ENCODE measurements at places on chromosomes 5 and 9. TPM values are rescaled to one million over a fixed set of nuclear protein-coding genes. Genes with fewer than 3 reads are reported as not detected.
A peak's percentile ranks its signal among the peaks of the same experiment; 100 is the strongest.

The DMRTA1 gene
- total RNA-seq, result 3.9 TPM

DNA sequence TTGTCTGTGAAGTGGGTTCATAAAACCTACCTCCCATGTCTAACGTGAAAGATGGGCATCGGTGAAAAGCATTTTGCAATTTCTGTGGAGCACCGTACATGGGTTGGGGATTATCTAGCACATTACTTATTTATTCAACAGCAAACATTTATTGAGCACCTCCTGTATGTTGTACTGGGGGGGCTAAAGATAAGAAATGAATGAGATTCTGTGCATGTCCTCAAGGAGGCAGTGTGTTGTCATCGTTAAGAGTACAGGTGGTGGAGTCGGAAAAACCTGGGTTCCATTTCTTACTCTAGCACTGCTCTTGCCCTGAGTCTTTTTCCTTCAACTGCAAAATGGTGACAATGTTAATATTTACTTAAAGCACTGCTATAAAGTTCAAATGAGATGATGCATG lies 30.4 kb upstream of the DENND1A start:
- no peak for DNase-seq

- no peak for DNase-seq
Measured at GRCh38 chr5:179410291-179411160, 65.3 kb upstream of the ADAMTS2 start.

DNA sequence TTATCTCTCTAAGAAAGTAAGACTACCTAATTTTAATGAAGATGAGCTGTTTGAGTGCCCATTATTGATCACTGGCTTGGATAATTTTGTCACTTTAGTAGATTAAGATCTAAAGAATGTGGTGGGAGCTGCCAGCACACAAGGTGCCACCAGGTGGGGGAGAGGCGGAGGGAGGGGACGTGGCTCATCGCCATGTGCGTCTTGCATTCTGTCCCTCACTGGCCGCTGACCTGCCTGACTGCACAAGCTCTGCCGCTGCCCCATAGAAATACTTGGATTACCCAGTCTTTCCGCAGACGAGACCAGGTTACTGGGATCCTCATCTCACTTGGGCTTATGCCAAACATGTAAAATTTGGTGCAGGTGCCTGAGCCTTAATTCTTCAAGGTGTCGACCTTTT lies 37.6 kb downstream of the RHOBTB3 start:
- DNase-seq, result no peak

- DNase-seq, result no peak
Measured at GRCh38 chr5:60510049-60510448, 189.9 kb downstream of the DEPDC1B start.

DNA sequence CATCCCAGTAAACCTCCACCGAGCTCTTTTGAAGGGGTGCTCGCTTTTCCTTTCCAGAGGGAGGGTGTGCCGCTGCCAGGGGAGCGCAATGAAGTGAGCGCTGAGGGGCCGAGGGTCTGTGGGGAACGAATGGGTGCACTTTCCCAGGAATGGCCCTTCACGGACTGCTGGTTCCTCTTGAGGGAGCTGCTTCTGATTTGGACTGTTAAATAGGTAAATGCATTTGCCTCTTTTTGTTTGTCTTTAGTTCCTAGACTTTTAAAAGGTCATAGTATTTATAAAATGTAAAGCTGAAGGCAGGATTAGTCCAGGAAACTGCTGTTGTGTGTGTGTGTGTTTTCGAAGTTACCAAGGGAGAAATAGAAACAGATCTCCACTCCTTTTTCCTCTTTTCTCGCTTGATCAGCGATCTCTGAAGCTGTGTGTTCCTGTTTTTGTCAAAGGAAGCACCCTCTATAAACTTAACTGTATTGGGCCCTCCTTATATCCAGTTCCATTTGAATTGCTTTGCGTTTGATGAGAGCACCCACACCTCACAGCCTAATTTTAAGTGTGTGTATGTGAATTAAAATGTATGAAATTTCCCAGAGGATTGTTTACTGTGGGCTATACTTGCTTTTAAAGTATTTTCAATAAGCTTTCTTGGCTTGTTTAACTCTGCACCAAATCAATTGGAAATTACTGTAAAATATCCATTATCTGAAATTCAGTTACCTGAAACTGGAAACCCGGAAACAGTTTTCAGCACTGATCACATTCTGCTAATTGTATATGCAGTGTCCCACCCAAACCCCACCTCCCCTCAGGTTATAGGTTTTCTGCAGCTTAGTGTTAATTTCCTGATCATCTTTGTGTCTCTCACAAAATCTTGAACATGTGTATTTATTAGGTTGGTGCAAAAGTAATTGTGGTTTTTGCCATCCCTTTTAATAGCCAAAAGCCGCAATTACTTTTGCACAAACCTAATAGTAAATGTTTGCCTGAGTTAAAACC lies 966 bp downstream of the SNX2 start:
- peak; percentile 18 for DNase-seq

The FRRS1L gene
- total RNA-seq, result not detected

DNA sequence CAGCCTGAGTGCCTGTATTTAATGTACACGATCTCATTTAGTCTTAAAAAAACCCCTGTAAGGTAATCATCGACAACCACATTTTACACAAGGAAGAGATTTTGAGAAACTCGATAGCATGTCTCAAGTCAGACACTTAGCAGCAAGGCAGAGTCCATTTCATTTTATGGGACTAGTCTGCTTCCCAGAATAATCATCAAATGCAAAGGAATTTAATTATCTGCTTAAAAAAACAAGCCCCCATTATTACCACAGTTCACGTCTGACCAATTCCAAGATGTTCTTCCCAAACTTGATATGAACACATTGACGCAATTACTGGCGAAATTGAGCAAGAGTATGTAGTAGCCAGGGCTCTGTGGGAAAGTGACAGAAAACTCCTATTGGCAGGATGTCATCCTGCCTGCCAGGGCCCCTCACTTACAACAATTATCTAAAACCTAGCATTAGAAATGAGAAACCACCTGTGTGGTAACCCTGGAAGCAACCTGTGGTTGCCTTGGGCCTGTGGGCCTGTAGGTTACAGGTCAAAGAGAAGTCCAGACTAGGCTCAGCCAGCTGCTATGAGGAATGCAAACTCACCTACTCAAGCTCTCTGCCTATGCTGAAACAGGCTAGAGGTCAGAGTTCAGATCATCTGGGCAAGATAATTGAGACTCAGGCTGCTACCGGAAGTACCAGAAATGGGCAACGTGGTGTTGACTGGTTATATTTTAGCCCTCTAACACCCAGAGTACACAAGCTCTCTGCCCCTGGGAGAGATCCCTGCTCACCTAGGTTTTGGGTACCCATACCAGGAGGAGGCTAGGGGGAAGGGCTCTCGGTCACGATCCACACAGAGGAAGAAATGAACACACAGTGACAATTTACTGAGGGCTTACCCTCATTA lies 1.6 kb downstream of the B4GALT1 start:
- peak; percentile 66 for DNase-seq

DNA sequence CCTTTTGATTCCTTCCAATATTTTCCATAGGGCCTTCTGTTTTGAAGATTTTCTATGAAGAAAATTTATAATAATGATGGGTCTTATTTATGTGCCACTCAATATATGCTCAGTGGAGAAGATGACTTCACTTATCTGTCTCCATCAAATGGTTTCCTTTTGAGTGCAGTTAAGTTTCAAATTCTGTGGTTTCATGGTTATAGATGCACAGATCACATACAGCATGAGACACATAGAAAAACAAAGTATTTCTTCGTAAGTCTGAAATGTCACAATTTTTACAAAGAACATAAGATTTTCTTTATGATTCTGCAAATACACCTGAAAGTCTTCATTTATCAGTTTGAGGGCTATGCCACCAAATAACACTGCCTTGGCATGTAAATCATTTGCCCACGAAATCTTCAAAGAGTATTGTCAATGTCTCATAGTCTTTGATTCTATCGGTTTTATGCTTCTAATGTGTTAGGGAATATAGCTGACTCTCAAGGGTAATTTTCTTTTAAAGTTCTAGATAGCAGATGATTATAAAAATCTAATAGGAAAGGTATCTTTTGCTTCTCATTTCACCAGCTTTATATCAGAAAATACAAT lies 14.1 kb downstream of the CFAP95 start:
- no peak for DNase-seq

DNA sequence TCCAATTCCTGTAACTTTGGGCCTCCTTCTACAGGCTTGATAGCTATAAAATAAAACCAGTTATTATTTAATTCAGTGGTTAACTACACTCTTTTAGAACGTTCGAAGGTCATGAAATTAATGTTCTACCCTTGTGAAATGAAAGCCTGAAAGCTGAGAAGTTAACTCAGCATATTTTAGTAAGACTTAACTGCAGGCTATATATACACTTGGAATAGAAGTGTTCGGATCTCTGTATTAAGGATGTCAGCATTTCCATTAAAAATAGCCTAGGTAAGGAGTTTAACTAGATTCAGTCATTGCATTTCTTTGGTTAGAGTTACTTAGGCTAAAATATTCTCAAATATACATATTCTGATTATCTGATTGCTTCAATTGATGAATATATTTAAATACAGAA lies 229.2 kb downstream of the MRPS30 start:
- no peak for DNase-seq

DNA sequence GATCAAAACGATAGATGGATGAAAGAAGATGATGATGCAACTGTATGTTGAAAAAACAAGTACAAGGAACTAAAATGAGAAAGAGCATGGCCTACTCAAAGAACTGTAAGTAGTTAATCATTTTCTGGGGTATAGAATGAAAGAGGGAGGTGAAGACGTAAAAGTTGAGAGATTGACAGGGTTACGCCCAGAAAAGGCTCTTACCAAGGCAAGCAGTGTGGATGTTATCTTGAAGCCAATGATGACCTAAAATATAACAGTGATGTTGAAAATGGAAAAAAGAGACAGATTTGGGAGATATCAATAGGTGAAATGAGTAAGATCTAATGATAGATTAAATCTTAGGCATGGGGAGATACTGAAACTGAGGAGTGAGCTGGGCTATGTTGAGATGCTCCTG lies 80.4 kb upstream of the GNAQ start:
- no peak for DNase-seq

The IFNA13 gene
- not detected for total RNA-seq

DNA sequence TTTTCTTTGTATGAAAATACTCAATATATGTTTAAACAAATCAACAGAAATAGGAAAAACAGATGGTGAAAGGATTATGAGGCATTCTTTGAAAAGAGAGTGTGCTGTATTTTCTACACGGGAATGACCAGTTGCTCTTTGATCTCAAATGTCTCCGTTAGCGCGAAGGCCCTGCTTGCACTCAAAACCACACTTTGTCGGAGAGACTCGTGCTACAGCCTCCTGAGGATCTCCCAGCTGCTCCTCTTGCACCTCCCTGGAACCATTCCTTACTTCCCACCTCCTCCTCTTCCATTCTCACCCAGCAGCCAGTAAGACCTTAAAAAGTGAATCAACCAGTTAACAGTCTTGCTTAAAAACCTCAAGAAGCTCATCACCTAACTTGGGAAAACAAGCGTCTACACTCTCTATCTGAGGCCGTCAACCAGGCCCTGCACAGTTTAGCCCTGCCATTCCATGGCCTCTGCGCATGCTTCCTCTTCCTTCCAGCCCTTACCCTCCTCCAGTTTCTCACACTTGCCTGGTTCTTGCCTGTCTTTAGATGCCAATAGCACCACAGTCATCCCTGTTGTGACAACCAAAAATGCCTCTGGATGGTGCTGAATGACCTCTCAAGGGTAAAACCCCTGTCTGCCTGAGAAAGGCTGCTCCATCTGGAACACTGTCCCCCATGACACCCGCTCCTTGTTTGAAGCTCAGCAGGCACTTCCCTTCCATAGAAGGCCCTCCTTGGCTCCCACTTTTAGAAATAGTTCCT lies 594.7 kb upstream of the WWC1 start:
- no peak for DNase-seq

DNA sequence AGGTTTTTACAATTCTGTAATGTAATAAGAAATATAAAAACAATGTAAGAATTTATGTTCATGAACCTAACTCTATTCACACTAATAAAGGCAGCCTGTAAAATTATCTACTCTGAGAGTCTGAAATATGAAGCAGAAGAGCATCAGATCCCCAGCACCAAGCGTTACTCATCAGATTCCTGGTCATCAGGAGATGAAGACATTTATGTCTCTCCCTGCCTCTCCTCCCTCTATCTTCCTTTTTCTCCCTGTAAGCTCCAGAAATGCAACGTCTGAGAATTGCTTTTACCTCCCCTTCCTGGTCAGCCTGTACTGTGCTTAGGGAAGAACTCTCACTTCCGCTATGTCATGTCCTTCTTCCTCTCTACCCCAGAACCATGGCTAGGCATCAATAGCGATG lies 114.4 kb upstream of the SLIT3 start:
- no peak for DNase-seq

Data from bronchial epithelial cell (primary cell).